ENCODE measurements at places on chromosomes 7 and 10. TPM values are rescaled to one million over a fixed set of nuclear protein-coding genes. Genes with fewer than 3 reads are reported as not detected.

- DNase-seq = no peak
Measured at GRCh38 chr7:51276967-51277366, 39.6 kb downstream of the COBL start.

DNA sequence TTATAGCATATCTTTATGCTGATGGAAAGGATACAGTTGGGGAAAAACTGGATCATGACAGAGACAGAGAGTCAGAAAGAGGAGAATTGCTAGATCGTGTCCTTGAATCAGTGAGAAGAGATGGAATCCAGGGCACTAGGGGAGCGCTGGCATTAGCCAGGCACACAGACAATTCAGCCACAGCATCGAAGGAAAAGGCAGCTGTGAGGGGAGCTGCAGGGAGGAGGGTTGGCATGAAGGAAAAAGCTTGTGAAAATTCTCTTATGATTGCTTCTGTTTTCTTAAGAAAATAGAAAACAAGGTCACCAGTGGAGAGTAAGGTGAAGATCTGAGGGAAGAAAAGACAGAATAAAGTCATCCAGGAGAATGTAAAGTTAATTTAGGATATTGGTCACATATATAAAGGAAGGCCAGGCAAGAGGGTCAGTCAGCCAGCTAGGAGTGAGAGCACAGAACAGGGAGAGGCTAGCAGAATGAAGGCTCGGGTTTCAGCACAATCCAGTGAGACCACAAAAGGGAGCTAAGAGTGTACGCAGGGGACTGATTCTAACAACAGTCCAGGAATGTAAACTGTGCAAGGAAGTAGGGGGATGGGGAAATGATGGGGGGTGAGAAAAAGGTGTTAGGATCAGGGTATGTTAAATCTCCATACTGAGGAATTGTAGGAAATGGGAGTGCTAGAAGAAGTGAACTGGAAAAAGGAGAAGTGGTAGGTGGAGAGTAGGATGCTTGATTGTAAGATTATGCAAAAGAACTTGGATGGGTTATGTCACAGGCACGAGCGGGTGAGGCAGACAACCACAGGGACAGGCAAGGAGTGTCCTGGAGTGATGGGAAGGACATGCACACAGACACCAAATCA lies 112.0 kb downstream of the RNF32 start:
- DNase-seq = no peak

GRCh38 chr7:28709748-28710147 lies 248.4 kb downstream of the TRIL start:
- DNase-seq = no peak

DNA sequence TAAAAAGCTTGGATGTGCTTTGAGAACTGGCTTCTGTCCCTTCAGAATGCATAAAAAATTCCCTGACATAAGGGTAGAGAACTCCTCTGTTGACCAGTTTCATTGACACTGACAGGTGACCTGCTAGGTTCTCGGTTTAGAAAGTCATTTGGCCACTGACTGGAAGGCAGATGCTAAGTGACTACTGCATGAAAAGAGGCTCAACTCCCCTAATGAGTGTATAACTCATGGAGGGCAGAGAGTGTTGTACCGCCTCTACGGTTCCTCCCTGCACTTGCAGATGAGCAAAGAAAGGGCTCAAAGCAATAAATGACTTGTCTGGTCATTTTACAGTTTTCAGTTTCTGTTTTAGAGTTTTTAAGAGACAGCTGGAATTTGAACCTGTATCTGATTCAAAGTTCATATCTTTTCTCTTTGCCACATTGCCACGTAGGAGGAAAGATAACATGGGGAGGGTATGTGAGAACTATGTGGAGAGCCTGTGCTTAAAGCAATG lies 2.9 kb upstream of the FGL2 start:
- no peak for DNase-seq

DNA sequence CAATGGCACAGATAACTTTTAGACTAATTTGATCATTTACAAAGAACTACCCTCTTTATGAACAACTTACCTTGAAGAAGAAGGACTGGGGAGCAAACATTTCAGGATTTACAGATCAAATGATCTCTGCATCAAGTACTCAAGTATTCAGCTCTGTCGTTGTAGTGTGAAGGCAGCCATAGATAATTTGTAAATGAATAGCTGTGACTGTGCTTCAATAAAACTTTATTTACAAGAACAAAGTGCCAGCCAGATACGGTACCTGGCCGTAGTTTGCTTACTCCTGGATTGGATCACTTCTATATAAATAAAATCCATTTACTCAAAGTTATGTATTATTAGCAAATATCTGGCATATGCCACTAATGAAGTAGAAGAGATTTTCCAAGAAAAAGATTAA lies 388.2 kb upstream of the SEMA3A start:
- no peak for DNase-seq

GRCh38 chr7:33423646-33424020 lies 294.3 kb downstream of the BBS9 start:
- DNase-seq = no peak

DNA sequence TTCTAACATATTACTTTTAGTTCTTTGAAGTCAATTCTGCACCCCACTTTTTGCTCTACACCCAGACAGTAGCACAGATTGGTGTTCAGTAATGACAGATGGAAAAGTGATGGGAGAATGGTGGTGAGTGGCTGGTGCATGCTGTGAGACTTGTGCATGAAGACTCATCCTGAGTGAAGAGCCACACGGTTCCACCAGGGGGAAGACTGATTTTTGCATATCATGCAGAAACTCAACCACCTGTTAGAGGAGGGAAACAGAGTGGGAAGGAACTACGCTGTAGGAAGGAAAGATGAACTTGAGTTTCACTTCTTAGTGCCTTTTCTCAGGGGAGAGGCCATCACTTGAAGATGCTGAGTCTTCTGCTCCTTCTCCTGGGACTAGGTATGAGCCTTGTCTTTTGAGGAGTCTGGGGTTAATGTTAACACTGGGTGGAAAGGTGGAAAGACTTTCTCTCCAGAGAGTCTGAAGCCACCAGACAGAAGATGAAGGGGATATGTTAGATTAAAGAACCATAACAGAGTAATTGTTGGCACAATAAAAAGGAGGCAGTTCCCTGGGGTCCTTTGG lies 9.3 kb upstream of the PRSS1 start:
- DNase-seq = no peak

- no peak for DNase-seq
Measured at GRCh38 chr7:18103436-18104218, 76.0 kb upstream of the PRPS1L1 start.

- no peak for DNase-seq
Measured at GRCh38 chr10:71209731-71210541, 2.4 kb upstream of the UNC5B start.

DNA sequence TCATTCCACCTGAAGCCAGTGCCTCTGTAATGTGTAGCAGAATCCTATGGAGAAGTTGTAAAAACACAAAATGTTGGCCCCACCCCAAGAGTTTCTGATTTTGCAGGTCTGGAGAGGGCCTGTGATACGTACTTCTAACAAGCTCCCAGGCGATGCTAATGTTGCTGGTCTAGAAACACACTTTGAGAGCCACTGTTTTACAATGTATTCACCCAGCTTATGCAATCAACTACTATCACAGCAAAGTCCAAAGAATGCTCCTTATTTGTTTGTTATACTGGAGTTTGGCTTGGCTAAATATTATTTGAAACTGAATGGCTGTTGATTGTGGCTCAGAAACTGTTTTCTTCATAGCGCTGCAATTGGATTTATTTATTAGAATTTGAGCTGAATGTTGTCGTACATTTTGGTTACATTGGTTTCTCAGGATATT lies 44.3 kb downstream of the DNAJB9 start:
- DNase-seq = no peak

The CCDC3 gene
- 0.25 TPM for polyA plus RNA-seq

The HMX2 gene
- polyA plus RNA-seq = not detected

The MYO3A gene
- polyA plus RNA-seq = not detected

The TMEM176A gene
- not detected for polyA plus RNA-seq

The CFAP69 gene
- polyA plus RNA-seq = 0.67 TPM

The CFAP43 gene
- 0.20 TPM for polyA plus RNA-seq

The SLC39A12 gene
- 0.03 TPM for polyA plus RNA-seq

All from keratinocyte (primary cell).